CD4-positive, alpha-beta T cell treated with Interleukin-10 for 1 hour (primary cell): ENCODE measurements at places on chromosomes 11 and 22.

- DNase-seq, result no peak
These were observed 9.1 kb downstream of the GAL3ST1 start for GRCh38 chr22:30565341-30565740.

DNA sequence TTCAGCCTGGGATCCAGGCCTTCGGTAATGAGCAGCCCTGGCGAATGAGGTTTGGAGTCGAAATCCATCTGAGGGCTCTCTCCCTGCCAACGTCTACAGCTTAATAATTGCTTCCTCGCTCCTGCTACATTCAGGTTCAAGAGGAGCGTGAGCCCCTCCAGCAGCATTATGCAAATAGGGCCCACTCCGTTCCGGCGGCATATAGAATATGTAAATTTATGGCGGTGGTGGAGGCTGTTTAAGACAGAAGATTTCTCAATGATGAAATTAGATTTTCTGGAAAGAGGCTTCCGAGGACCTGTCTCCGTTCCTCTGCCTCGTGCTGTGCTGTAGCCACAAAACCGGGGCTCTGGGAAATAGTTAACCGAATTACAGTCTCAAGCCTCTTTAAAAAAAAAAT is 402.8 kb downstream of the MIAT start:
- no peak for DNase-seq

DNA sequence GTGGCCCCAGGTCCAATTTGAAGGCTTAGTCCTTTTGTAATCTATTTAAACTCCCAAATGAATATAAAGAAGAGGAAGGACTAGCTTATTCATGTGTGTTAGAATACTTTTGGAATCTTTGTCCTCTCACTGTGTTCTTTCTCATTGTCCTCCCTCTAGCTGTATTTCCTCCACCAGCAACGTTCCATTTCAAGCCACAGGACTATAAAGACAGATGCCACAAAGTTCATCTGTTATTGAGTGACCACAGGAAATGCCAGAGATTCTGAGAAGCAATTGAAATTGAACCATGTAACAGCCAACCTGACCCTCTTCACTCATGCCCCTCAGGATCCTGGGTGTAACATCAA is 336.6 kb upstream of the API5 start:
- DNase-seq, result no peak

DNA sequence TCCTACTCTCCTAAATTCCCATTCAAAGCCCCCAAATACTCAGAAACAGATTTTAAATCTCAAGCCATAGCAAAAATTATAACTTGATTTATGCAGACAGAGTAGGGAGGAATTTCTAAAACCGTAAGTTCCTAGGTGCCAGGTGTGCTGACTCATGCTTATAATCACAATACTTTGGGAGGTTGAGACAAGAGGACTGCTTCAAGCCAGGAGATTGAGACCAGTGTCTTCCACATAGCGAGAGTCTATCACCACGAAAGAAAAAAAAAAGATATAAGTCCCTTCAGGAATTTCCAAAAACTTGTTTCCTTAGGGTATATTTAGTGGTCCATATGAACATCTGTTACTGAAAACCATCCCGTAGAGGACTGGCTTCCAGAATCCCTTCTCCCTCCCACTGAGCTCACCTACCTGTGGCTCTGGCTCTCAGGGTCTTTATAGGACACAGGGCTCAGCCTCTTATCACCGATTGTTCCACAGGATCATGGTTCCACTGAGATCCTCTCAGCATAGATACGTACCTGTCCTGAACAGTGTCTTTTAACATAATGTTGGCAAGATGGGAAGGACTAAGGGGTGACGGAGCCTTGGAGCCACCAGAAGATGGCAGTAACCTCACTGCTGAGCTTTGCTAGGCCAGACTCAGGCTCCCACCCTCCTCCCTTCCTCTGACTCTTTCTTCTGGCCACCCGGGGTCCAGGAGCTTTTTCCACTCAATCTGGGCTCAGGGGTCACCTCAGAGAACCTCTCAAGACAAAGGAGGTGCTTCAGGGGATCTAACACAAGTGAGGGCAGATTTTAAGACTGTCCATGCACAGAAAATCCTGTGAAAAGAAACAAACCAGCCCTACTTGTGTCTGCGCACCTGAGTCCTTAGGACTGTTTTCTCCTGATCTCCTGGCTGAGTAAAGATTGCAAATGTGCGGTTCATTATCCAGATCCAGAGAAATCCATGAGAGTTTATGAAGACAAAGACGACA is 117.5 kb upstream of the TOP3B start:
- DNase-seq, result no peak

DNA sequence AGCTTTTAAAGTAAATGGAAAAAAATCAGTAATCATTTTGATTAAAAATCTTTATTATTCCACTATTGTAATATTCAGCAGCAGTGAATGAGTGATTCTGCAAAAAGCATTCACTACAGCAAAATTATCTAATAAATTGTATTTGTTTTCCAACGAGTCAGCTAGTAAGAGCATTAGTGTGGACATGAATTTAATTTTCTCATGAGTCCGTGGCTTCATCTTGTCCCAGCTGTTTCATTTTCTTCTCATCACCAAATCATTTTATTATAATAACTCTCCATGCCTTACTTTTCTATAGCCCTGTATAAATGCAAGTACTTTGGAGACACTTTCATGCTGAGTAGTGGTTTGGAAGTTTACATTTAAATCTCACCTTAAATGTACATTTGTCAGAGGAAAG is 66.2 kb downstream of the FANCF start:
- no peak for DNase-seq

GRCh38 chr11:128848815-128849455 is 18.2 kb downstream of the KCNJ1 start:
- peak; percentile 72 for DNase-seq

GRCh38 chr11:26025676-26026075 is 306.3 kb upstream of the ANO3 start:
- no peak for DNase-seq
